Coronary artery (tissue), 2 donors: ENCODE measurements at places on chromosomes 3 and 15.
A peak's percentile ranks its signal among the peaks of the same experiment; 100 is the strongest.

GRCh38 chr3:158709666-158710083 is 22.6 kb downstream of the RARRES1 start:
- no peak for DNase-seq

DNA sequence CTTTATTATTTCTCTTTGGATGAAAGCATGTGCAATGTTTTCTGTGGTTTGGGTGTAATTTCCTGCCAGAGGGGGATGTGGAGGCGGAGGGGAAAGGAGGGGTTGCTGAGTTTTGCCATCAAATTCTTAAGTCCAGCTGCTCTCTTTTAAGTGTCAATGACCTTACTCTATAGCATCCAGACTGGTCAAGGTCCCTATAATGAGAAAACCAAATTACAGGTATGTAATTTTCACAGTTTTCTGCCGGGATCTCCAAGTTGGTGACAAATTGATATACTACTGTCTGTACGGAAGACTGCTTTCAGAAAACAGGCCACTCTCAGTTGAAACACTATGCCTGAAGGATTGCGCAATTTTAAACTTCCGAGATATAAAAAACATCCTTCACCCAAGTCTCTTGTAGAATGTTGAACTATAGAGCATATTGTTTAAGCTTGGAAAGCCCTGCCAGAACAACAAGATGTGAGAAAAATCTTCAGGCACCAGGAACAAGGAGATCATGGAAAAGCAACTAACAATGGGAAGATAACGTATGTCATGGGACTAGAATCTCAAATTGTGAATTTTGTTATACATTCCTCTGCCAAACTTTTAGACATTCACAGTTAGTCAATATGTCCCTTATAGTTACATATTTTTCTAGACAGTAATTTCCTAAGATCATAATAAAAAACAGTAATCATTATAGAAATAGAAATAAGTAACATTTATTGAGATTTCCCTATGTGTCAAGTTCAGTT is 300.7 kb upstream of the SATB1 start:
- DNase-seq: no peak

- DNase-seq: no peak
Observed at GRCh38 chr3:89025185-89025584, 82.2 kb upstream of the EPHA3 start.

DNA sequence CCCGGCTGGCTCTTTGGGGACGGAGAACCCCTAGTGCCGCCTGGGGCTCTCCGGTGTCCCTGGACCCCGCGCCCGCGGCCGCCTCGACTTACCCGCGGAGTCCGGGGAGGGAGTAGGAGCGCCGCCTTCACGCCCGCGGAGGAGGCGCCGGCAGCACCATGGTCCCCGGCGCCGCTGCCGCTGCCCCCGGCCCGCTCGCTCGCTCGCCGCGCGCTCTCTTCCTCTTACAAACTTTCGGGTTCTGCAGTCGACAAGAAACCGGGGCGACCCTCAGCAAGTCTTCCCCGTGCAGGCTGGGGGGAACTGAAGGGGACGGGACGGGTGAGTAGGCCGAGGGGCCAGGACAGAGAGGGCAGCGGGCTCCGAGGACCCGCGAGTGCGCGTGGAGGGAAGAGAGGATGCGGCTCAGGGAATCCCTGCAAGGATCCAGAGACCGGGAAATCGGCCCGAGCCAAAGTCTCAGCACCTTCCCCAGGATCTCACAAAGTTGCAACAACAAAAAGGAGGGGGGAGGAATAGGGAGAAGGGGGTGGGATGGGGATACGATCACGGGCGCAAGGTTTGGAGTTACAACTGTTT is 2.0 kb downstream of the FOXP1 start:
- peak; percentile 75 for DNase-seq

- no peak for DNase-seq
Observed at GRCh38 chr3:12478326-12478725, 6.0 kb upstream of the TSEN2 start.

GRCh38 chr3:178875836-178876235 is 195.8 kb downstream of the ZMAT3 start:
- no peak for DNase-seq

DNA sequence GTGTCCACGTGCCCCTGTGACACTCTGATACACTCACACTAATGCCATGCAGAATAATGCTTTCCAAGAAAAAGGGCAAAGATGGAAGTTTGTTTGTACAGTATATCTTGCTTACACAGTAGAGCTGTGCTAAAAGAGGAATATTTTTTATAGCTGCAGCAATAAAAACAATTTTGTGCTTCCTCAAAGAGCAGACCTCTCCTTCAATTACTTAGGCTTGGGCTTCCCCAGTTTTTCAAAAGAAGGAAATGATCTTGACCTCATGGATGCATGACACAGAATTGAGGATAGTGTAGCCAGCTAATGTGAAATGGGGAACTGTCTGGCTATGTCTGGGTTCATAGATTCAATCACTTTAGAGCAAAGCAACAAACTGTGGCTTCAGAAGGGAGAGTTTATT is 137.4 kb downstream of the STT3B start:
- no peak for DNase-seq

GRCh38 chr3:118803096-118803476 is 231.6 kb downstream of the IGSF11 start:
- no peak for DNase-seq

DNA sequence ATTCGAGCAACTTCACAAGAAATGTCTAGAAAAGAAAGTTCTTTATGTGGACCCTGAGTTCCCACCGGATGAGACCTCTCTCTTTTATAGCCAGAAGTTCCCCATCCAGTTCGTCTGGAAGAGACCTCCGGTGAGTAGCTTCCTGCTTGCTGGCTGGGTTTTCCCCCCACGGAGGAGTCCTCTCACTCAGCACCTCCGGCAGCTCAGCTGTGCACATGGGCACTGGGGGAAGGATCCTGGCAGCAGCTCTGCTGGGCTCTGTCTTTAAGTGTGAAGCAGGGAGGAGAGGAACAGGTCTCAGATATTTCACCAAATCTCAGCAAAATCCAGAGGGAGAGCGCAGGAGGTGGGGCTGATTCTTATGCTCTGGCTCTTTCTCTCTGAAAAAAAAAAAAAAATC is 684 bp downstream of the CAPN3 start:
- DNase-seq: no peak

DNA sequence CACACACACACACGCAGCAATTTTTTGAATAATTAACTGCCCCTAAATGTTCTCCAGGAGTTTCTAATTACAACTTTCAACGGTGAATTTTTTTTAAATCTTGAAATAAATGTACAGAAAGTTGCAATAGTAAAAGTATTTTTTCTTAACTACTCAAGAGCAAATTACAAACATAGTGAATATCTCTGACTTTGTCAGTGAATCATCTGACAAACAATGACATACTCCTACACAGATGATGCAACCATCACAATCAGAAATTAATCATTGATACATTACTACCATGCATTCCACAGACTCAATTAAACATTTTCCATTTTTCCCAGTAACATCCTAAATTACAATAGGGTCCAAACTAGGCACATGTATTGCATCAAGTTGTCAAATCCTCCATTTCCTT is 597.3 kb downstream of the NAALADL2 start:
- DNase-seq: no peak

DNA sequence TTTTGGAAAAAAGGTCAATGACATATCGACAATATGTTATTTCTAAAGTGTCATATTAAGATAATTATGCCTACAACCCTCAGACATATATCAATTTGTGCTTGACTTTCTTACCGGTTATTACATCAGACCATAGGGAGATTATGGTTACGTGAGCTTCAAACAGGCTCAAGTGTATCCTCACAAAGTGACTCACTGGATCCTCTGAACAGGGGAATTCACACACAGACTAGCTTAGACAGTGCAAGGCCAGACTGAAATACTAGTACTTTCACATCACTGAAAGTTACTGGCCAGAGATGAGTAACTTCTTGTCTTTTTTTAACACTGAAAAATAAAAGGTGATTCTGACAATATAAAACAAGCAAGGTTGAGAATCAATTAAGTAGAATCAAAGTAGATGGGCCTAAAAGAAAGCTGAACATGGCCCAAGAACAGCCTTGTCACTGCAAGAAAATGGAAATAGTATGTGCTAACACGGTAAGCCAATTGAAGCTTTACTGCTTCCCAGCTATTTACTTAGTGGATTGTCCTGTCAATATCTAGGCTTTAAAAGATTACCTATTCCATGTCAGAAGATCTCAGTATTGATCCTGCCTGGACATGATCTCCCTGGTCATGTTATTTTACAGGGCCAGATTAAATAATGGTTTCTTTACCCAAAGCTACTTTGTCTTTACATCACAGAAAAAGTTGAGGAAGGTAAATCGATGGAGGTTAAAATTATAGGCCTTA is 848.6 kb downstream of the ROBO1 start:
- DNase-seq: no peak

GRCh38 chr15:62344806-62345539 is 179.9 kb upstream of the C2CD4B start:
- DNase-seq: no peak

- DNase-seq: no peak
Observed at GRCh38 chr3:125059488-125060245, 3.9 kb upstream of the HEG1 start.

DNA sequence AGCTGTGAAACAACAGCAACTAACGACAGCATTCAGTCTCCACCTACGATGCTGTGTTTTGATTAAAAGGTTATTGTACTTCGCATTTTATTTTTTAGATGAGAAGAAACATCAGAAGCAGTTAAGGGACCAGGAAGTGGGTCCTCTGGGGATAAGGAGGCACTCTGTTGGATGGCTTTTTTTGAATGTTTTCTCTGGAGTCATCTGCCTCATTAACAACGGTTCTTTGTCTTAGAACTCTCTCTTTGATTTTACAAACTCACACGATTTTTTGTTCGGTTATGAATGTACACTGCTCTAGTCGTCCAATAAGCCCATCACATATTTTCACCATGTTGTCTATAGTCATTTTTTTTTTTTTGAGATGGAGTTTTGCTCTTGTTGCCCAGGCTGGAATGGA is 36.0 kb upstream of the ARPIN start:
- no peak for DNase-seq

DNA sequence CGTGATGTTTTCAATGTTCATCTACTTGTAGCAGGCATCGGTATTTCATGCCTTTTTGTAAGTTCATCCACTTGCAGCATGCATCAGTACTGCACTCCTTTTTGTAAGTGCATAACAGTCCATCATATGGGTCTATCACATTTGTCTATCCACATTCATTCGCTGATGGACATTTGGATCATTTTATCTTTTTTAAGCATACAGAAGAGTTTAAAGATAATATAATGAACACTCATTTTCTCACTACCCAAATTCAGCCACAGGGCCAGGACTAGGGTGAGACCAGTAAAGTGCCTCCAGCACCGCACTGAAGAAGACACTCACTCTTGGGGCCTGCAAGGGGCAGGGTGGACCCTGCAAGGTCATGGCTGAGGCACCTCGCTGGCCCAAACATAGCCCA is 309.6 kb downstream of the UACA start:
- no peak for DNase-seq

DNA sequence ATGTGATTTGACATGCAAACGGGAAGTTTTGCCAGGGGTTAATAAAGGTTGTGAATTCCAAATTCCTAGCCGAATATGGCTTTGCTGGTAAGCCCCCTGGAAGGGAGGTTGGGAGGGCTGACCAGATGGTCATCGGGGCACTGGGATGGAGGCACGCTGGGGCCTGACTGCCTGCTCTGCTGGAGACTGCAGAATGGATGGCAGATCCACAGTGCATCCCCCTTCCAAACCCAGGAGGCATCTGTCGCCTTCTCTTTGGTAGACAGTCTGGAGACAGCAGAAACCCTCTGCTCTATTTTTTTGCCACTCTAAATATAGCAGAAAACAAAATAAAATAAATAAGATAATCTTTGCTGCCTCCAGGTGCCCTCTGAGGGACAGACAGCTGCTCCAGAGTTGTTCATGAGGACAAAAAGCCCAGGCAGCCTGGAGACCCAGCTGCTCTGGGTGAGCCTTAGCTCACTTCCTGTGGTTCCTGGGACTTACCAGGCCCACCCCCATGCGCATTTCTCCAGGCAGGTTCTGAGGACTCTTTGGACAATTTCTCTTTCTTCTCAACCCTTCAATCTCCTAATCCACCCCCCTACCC is 6.1 kb upstream of the SPTBN5 start:
- no peak for DNase-seq

DNA sequence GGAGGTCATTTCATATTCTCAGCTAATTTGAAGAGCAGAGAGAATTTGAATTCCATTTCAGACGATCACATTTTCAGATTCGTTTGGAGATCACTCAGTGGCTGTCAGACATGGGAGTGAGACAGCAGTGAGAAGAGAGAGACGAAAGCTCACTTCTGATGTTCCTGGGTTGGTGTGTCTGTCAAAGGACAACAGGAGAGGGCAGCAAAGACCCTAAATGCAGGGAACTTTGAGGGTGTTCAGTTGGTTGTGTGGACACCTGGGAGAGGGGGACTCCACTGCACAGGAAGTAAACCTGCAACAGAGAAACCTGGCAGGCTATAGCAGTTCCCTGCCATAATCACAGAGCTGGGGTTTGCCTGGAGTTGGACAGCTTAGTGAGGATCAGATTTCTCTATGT is 675.1 kb downstream of the SQOR start:
- no peak for DNase-seq

DNA sequence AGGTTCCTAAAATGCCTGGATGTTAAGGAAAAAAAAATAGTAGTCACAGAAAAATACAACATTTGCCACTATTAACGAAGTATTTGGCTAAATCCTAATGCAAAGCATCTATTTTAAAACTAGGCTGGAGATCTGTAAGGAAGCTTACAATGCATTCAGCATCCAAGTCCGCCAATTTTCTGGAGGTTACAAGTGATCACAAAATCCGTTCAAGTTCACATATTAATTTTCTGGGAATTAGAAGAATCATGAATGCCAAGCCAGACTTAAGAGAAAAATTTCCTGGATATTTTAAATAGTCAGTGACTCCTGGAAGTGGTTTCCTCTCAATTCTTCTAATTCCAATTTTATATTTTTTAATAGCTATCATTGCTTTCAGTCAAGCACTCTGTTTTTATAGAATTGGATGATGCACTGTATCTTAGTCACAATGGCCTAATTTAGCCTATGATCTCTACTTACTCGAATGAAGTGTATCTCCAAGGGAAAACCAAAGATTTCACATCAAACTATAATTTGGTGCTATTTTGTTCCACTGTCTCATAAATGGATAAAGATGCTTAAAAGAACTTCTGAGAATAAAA is 60.4 kb downstream of the P3H2 start:
- no peak for DNase-seq

DNA sequence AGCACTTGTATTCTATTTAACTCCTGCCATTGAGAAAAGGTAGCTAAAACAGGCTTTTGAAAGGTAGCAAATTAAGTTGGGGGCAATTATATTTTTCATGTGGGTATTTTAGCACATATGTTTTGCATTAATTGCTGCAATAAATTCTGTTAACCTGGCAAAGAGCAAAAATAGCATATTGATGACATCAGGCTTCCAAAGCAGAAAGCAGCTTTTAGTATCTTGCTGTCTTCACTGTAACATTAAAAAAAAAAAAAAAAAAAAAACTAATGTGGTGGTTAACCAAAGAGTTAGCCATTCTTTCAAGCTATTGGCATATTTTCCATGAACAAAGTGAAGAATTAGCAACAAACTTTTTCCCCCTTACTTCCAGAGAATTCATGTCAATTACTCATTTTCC is 9.1 kb downstream of the EPHA3 start:
- no peak for DNase-seq

- no peak for DNase-seq
Observed at GRCh38 chr15:90213122-90213817, 12.1 kb downstream of the SEMA4B start.

GRCh38 chr3:191997579-191998268 is 536.8 kb downstream of the PYDC2 start:
- no peak for DNase-seq
